ENCODE measurements at places on chromosomes 16 and 17. TPM values are rescaled to one million over a fixed set of nuclear protein-coding genes. Genes with fewer than 3 reads are reported as not detected.

Gene SLC38A8
- polyA plus RNA-seq: not detected

Gene TRAPPC2L
- polyA plus RNA-seq: 51.3 TPM

Gene VWA3A
- 0.03 TPM for polyA plus RNA-seq

Gene LYRM1
- 73.0 TPM for polyA plus RNA-seq

Gene SPATA22
- polyA plus RNA-seq: 0.23 TPM

Gene C16orf96
- polyA plus RNA-seq: 0.01 TPM

Gene HOXB4
- polyA plus RNA-seq: 0.29 TPM

Gene KRTAP2-2
- polyA plus RNA-seq: not detected

Gene C17orf50
- 0.19 TPM for polyA plus RNA-seq

Gene CA10
- polyA plus RNA-seq: not detected

Gene GSG1L
- 0.11 TPM for polyA plus RNA-seq

Gene GP1BA
- polyA plus RNA-seq: 0.06 TPM

Gene KRT24
- polyA plus RNA-seq: not detected

Gene SMIM36
- polyA plus RNA-seq: not detected

Gene CDH5
- 62.3 TPM for polyA plus RNA-seq

Gene MPHOSPH6
- polyA plus RNA-seq: 14.7 TPM

Gene ZPBP2
- polyA plus RNA-seq: not detected

Gene QPRT
- 19.6 TPM for polyA plus RNA-seq

Gene GRAPL
- polyA plus RNA-seq: 1.5 TPM

Gene FAM117A
- polyA plus RNA-seq: 5.2 TPM

Gene CFAP97D1
- polyA plus RNA-seq: not detected
